ENCODE measurements at places on chromosomes 13 and 19.
A peak's percentile ranks its signal among the peaks of the same experiment; 100 is the strongest.

- DNase-seq: no peak
Observed at GRCh38 chr13:35617420-35617819, 140.9 kb upstream of the MAB21L1 start.

DNA sequence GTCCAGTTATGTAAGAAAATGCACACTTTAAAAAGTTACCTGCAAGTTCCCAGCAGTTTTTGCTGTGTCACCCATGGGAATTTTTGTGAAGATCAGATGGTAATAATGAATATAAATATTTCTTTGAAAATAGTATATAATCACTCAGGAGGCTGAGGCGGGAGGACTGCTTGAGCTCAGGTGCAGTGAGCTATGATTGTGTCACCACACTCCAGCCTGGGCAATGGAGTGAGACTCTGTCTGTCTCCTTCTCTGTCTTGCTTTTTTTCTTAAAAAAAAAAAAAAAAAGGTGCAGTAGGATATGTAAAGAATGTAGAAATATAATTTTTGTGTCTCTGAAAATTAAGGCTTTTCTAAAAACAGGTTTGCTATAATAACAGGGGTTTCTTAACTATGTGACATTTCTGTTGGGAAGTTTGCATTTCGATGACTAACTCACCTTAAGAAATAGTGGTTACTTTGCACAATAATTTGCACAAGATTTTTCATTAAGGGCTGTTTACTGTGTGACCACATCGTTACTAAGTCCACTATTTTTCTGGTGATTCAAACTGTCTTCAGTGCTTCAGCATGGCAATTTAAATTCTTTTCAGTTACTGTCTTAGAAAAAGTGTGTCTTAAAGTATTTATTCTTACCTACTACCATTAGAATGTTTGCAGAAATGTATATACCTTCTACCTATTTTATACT is 37.3 kb downstream of the DNAJC3 start:
- DNase-seq: no peak

GRCh38 chr13:74406420-74406819 is 272.2 kb upstream of the KLF12 start:
- no peak for DNase-seq

- DNase-seq: no peak
Observed at GRCh38 chr19:35170359-35171061, 16.0 kb downstream of the FXYD5 start.

DNA sequence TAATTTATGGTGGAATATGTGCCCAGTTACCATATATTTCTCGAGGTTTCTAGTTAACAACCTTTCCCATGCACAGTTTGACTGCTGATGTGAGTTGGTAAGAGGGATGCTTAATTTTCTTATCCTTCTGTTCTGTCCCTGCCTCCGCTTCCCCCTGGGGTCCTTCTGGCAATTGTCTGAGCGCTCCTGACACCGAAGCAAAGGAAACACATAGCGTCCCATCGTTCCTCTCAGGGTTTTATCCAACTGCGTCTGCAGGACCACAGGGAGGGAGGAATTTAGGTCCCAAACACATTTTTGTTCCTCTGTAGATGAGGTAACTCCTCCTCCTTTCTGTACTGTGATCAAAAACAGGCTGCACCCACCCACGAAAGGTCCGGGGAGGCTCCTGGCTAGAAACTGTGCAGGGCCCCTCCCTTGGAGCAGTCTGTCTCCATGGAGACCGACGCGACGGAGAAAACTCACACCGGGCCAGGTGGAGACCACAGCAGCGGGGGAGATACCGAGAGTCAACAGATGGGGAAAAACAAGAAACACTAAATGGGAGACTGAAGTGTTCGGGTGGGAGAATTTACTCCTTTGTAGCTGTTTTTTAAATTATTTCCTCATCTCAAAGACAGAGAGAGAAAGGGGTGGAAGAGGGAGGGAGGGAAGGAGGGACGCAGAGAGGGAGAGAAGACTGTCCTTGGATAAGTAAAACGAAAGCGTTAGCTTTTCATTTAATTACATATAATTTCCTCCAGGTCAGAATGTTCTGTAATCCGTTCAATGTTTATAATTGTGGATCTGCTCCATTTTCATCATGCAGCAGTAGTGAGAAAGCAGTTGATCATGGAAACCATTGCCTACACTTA is 191.8 kb upstream of the NBEA start:
- DNase-seq: no peak

DNA sequence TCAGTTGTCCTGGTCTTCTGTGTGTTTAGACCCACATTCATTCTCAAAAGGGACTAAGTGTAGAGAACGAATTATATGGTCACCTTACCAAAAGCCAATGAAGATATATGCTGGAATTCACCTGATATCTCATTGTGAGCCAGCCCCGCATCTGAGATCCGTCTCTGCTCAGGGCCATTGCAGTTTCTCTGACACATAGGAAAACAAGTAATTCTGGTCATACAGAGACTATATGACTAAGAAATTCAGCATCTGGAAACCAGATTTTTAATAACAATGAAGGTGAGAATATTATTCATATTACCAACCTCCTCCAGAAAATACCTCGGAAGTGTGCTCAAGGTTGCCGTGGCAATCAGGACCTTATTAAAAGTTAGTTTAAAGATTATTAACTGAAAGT is 278.6 kb upstream of the EDNRB start:
- no peak for DNase-seq

- DNase-seq: peak; percentile 58
Observed at GRCh38 chr19:58558066-58558622, at the start of gene UBE2M. UBE2M (minus strand) TSS chr19:58558611; CDS start chr19:58558381, 230 bp downstream.

DNA sequence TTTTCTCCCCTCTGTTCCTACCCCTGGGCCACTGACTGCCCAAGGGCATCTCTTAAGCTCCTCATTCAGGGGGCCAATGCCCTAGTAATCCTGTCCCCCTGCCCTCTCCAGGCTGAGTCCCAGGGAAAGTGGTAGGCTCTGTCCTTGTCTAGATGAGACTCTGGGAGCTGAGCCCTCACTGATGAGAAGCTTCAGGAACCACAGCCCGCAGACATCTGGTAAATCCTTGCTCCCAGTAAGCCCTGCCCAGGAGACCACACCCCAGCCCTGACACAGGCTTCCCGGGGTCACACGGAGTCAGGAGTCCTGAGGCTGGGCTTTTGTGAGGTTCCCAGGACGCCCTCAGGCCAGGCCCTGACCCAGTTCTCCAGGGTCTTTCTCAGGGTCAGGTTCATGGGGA is 1.9 kb downstream of the CEACAM4 start:
- no peak for DNase-seq

DNA sequence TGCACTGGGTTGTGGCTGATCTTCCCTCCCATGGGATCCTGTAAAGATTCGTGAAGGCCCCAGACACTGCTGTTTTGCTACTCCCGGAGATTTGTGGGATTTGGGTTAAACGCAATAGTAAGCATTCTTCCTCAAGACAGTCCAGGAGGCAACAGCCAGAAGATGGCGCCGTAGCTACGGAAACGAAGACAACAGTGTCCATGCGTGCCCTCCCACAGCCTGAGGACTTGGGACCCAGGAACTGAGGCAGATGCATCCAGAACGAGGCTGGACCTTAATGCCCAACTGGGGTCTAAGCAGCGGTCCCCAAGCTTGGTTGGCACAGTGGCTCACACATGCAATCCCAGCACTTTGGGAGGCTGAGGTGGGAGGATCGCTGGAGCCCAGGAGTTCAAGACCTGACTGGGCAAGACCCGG is 57.6 kb upstream of the ZNF507 start:
- DNase-seq: no peak

DNA sequence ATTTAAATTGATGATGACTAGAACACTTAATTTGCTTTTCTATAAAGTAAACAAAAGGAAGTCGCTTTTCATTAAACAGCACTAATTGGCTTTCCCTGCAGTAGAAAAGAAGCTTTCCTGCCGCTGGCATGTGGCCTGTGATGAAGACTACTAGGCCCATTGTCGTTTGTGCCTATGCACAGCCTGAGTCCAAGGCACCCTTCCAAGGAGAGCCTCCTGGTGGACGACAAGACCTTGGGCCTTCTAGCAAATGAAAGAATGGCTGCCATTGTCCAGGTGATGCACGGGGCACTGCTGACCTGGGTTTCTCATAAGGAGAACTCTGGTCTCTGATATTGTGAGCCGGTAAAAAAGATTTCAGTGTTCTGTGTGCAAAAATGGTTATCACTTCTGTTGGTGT is 233.0 kb downstream of the COL4A1 start:
- no peak for DNase-seq

DNA sequence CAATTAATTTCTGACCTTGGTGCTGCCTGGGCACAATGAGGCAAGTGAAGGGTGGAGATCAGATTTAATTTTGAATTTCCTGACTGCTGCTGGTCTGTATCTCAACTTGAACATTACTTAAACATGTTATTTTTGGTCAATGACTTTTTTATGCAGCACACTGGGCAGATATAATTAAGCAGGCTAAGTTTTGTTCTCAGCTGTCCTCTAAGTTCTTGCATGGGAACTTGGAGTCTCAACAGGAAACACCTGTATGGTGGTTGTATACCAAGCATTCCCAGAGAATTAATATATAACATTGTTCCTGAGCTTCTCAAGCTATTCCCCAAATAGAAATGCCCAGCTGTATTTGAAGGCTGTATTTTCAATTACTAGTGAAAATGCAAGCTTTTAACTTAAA is 113.5 kb upstream of the EDNRB start:
- DNase-seq: no peak

GRCh38 chr13:86006317-86006716 is 207.1 kb upstream of the SLITRK6 start:
- DNase-seq: no peak

- DNase-seq: no peak
Observed at GRCh38 chr19:29367791-29368222, 154.9 kb upstream of the UQCRFS1 start.

- no peak for DNase-seq
Observed at GRCh38 chr13:100508455-100508854, 80.1 kb downstream of the GGACT start.

DNA sequence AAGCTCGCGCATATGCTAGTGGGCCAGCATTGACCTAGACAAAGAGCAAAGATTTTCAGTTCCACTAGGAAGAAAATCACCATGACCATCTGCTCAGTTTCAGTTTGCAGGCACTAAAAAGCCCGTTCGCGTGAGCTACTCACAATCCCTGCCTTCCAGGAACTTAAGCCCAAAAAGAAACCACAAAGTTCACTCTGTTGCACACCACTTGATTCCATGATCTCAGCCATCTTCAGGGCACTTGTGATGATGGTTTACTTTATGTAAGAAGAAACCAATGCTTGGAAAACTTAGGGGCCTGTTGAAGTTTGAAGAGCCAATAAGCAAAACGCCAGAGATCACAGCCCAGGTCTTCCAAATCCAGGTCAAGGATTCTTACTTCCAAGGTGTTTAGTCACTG is 45.0 kb upstream of the SLC15A1 start:
- no peak for DNase-seq

GRCh38 chr13:85544756-85545155 is 254.5 kb downstream of the SLITRK6 start:
- DNase-seq: no peak

- DNase-seq: no peak
Observed at GRCh38 chr13:113589251-113589960, 4.9 kb downstream of the TFDP1 start.

DNA sequence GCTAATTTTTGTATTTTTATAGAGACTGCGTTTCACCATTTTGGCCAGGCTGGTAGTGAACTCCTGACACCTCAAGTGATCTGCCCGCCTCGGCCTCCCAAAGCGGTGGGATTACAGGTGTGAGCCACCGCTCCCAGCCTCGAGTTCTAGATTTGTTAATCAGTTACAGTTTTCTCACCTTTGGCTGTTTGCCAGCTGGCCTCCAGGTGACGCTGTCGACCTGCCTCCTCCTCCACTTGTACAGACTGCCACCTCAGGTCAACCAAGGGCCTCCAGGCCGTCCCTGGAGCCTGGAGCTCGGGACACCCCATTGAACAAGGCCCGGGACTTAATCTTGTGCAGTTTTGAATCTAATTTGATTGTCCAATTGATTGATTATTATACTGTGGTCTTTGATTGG is 45.5 kb downstream of the IER2 start:
- peak; percentile 42 for DNase-seq

- no peak for DNase-seq
Observed at GRCh38 chr13:43953370-43953769, 73.7 kb downstream of the LACC1 start.

- peak; percentile 74 for DNase-seq
Observed at GRCh38 chr19:52993342-52994178, 20.2 kb upstream of the ERVV-1 start.

DNA sequence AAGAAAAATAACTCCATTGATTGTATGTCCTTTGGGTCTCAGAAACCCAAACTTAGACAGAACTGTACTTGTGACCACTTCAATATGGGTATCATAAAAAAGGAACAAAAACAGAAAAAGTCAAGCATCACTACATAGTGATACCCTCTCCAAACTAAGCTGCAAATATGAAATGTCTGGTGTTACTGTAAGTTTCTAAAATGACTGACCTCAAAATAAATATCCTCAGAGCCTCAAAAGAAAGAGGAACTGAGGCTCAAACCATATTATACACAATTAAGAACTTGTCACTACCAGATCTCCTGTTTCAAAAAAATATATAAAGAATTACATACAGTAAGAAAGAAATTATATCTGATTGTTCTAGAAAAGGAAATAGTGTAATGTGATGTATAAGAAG is 787.9 kb upstream of the KLHL1 start:
- DNase-seq: no peak

GRCh38 chr13:84297251-84297650 is 415.0 kb upstream of the SLITRK1 start:
- DNase-seq: no peak

DNA sequence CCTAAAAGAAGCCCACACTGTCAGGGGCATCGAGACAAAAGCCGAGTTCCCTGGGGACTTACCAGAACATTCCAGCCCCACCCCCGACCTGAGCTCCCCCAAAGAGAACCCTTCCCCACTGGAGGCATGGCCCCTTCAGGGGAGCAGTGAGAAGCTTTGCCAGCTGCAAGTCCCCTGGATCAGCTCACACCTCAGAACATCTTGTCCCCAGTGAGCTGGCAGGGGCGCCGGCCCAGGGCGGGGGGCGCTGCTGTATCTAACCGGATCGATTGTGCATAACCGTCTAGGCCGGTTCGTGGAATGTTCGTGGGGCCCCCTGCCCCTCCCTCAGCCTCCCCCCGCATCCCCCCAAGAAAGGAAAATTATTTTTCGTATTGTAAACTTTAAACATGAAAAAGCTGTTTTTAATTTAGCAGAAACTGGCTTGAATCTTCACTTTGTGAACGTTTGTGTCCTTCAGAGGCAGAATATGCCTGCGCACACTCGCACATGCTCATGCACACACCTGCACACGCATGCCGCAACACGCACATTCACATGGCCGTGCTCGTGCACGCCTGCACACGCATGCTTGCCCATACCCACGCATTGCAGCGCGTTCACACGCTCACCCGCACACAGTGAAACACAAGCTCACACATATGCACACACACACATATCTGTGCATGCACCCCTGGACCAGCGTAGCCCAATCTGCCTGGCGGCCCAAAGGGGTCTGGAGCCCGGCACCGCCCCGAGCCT is 12.0 kb upstream of the CRTC1 start:
- no peak for DNase-seq

All from activated gamma-delta T cell treated with Interleukin-2 at 50 U/mL for 16 hours (primary cell).